ENCODE measurements at places on chromosomes 4 and X.

GRCh38 chr4:180794333-180794732 lies 1448.9 kb upstream of the TENM3 start:
- DNase-seq, result no peak

- DNase-seq, result no peak
Measured at GRCh38 chr4:5696341-5696740, 12.0 kb downstream of the EVC2 start.

- no peak for DNase-seq
Measured at GRCh38 chrX:997631-998137, 214.8 kb downstream of the CRLF2 start.

DNA sequence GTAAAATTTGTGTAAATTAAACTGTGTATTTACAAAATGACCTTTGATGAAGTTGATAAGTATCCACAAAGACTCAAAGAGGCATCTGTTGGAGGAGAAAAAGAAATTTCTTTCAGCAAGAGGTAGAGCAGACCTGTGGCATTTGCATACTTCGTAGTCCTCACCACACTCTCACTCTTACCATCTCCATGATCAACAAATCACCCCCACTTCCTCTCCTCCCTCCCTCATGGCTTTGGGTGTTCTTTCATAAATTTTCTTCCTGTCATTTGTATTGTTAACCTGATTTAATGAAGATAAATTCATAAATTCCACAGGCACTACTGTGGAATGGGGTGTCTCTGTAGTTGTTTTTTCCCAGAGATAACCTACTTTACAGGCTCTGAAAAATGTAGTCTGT lies 366.5 kb downstream of the ZNF674 start:
- no peak for DNase-seq

- DNase-seq, result no peak
Measured at GRCh38 chrX:72110876-72111708, 20.6 kb downstream of the RTL5 start.

- DNase-seq, result no peak
Measured at GRCh38 chr4:118826723-118827444, 9.0 kb downstream of the SEC24D start.

GRCh38 chr4:147913137-147913536 lies 181.2 kb downstream of the ARHGAP10 start:
- no peak for DNase-seq

GRCh38 chr4:56768763-56769162 lies 52.7 kb downstream of the SPINK2 start:
- DNase-seq, result no peak

All from stimulated activated CD8-positive, alpha-beta memory T cell treated with anti-CD3 and anti-CD28 coated beads, Interleukin-7, amount 100 ng/mL, for 48 hours (primary cell).